ENCODE measurements at places on chromosomes 13 and 19. TPM values are rescaled to one million over a fixed set of nuclear protein-coding genes. Genes with fewer than 3 reads are reported as not detected.
A peak's percentile ranks its signal among the peaks of the same experiment; 100 is the strongest.

GRCh38 chr19:4969772-4970531 lies 1.0 kb downstream of the KDM4B start:
- no peaks in the 10 kb centered on the region for H3K36me3 ChIP-seq
- peaks cover 12% of the 10 kb centered on the region for H3K4me1 ChIP-seq
- H3K4me3 ChIP-seq, result peak overlapping the region; percentile 71

Gene CABP5
- total RNA-seq, result not detected

DNA sequence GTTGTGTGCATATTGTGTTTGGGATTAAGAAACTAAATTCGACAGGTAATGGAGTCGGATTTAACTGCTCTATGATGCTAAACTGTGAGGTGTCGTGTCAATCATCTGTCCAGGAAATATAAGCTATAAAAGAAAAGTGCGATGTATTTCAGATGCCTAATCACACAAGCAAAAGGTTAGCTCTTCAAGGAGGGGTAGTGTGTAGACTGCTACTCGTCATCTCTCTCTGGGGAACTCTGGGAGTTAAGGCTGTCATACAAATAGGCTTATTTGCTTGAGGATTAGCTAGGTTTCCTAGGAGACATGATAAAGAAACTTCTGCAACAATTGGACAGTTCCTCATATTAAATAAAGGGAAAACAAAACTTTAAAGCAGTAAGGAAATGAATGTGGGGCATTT lies 462.1 kb downstream of the OLFM4 start:
- H3K36me3 ChIP-seq, result no peaks in the 10 kb centered on the region
- no peaks in the 10 kb centered on the region for H3K4me1 ChIP-seq
- no peak for DNase-seq

GRCh38 chr13:60862036-60862435 lies 465.0 kb downstream of the TDRD3 start:
- no peaks in the 10 kb centered on the region for H3K36me3 ChIP-seq
- no peak for DNase-seq
- H3K27me3 ChIP-seq, result no peaks in the 10 kb centered on the region
- H3K27ac ChIP-seq, result no peak overlapping the region

DNA sequence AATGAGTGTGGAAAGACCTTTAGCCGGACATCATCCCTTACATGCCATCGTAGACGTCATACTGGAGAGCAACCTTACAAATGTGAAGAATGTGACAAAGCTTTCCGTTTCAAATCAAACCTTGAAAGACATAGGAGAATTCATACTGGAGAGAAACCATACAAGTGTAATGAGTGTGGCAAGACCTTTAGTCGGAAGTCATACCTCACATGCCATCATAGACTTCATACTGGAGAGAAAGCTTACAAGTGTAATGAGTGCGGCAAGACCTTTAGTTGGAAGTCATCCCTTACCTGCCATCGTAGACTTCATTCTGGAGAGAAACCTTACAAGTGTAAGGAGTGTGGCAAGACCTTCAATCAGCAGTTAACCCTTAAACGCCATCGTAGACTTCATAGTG lies 11.7 kb upstream of the ZNF813 start:
- no peak for DNase-seq
- H3K27ac ChIP-seq, result no peak overlapping the region
- H3K36me3 ChIP-seq, result no peaks in the 10 kb centered on the region
- H3K27me3 ChIP-seq, result no peaks in the 10 kb centered on the region
- H3K4me1 ChIP-seq, result no peaks in the 10 kb centered on the region
- no peak overlapping the region for H3K4me3 ChIP-seq

DNA sequence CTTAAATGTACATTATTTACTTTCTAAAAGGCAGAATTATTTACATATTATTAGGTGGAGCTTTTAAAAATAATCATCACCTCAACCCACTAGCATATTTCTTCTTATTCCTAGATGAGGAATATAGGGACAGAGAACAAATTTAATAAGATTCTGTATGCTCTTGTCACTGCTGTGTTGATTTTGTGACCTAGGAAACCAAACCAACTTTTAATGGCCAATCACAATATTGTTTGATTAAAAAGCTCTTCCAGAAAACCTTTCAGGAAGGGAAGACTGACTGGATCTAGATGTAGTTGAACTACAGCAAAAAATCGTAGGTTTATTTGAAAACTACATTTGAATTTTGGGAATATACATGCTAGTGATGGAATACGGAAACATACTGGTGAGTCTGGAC lies 91.8 kb upstream of the RAP2A start:
- DNase-seq, result no peak
- H3K27ac ChIP-seq, result no peak overlapping the region
- H3K36me3 ChIP-seq, result no peaks in the 10 kb centered on the region
- H3K27me3 ChIP-seq, result no peaks in the 10 kb centered on the region

DNA sequence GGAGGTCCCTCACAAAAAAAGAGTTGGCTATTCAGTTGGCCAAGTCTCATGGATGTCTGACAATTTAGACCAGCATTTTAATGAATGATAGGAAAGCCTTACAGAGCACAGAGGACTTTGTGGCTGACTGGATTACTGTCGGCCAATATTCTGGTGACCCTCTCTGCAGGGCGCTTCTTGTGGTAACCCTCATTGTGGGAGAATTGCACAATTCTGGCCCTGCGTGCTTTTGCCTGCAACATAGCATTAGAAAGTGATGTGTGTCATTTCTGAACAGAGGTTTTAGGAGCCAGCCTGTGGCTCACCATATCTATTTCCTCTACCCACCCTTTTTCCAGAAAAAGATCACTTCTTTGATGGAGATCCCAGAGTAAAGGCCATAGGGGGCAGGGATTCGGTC lies 71.4 kb downstream of the EFNB2 start:
- H3K36me3 ChIP-seq, result no peaks in the 10 kb centered on the region
- H3K4me3 ChIP-seq, result no peak overlapping the region
- DNase-seq, result no peak
- no peaks in the 10 kb centered on the region for H3K27me3 ChIP-seq

DNA sequence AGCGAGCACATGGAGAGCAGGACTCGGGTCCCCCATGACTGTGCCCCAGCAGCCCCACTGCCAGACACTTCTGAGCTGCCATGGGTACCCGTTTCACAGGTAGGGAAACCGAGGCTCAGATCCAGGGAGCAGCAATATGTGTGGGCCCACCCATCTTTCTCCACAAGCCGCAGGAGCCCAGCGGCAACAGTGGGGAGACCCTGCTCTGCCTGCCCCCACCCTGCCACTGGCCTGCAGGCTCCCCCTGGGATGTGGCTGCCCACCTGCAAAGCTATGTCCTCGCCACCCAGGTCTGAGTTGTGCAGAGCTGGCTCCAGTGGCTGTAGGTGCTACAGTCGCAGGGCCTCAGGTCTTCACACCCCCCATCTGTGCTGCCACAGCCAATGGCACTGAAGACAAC lies 50.6 kb upstream of the C1QTNF9B start:
- H3K36me3 ChIP-seq, result no peaks in the 10 kb centered on the region
- H3K27ac ChIP-seq, result no peak overlapping the region
- no peak overlapping the region for H3K4me3 ChIP-seq
- no peak for DNase-seq
- H3K4me1 ChIP-seq, result no peaks in the 10 kb centered on the region
